Activated naive CD4-positive, alpha-beta T cell treated with anti-CD3 and anti-CD28 coated beads for 36 hours (primary cell): ENCODE measurements at places on chromosomes 7 and 10. TPM values are rescaled to one million over a fixed set of nuclear protein-coding genes. Genes with fewer than 3 reads are reported as not detected.

Gene CRPPA
- total RNA-seq = 0.38 TPM

Gene C1QL3
- total RNA-seq = not detected

Gene DKK1
- total RNA-seq = not detected

DNA sequence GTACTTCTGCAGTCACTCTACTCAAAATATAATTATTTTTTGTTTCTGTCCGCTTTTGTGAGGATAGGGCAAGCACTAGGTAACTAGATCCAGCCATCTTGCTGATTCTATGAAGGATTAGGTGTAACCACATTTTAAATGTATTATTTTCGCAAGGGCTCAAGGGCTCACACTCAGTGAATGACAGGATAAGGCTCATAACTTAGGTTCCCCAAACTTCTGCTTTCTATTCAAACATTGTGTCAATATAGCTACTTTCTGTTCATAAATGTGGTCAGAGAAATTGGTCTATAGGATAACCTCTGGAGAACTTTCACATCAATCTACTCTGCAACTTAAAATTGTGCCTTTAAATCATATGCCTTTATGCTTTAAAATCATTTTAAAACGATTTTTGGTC, 1141.2 kb downstream of the SORCS1 start:
- no peaks in the 10 kb centered on the region for H3K4me1 ChIP-seq
- no peaks in the 10 kb centered on the region for H3K36me3 ChIP-seq
- no peaks in the 10 kb centered on the region for H3K27me3 ChIP-seq
- H3K4me3 ChIP-seq = no peak overlapping the region
- no peak overlapping the region for H3K27ac ChIP-seq

GRCh38 chr7:35185908-35186731, 67.8 kb downstream of the TBX20 start:
- peaks cover 10% of the 10 kb centered on the region for H3K4me1 ChIP-seq
- peaks cover 25% of the 10 kb centered on the region for H3K27me3 ChIP-seq
- H3K36me3 ChIP-seq = no peaks in the 10 kb centered on the region
- DNase-seq = peak; percentile 12
- H3K4me3 ChIP-seq = peak overlapping the region; percentile 71
